ENCODE measurements at places on chromosomes 7 and 10. TPM values are rescaled to one million over a fixed set of nuclear protein-coding genes. Genes with fewer than 3 reads are reported as not detected.

DNA sequence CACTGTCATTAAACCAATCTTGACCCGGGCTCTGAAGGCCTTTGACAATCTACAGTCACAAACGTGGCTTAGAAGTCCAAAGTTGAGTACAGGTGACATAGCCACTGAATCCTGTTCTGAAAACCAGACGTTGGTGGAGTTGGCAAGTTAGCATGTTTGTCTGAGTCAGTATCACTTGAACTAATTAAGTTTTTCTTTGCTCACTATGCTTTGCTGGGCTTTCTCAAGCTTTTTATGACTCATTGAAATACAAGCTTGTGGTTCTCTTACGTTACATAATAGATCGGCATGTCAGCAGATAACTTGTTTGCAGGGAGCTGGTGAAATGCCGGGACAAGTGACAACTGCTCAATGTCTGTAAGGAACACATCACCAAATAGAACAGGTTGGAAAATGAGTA lies 53.8 kb downstream of the ARL5B start:
- no peak for DNase-seq
- no peak overlapping the region for H3K27ac ChIP-seq
- no peaks in the 10 kb centered on the region for H3K36me3 ChIP-seq
- H3K4me1 ChIP-seq = no peaks in the 10 kb centered on the region
- H3K4me3 ChIP-seq = no peak overlapping the region

GRCh38 chr10:79185796-79186374 lies 117.1 kb downstream of the ZMIZ1 start:
- H3K4me1 ChIP-seq = peaks cover 5% of the 10 kb centered on the region
- H3K27ac ChIP-seq = no peak overlapping the region
- H3K27me3 ChIP-seq = no peaks in the 10 kb centered on the region
- no peaks in the 10 kb centered on the region for H3K36me3 ChIP-seq
- DNase-seq = no peak
- H3K4me3 ChIP-seq = no peak overlapping the region

- H3K36me3 ChIP-seq = no peaks in the 10 kb centered on the region
- H3K27me3 ChIP-seq = peaks cover 3% of the 10 kb centered on the region
- DNase-seq = no peak
Measured at GRCh38 chr10:48599830-48600134, 5.1 kb downstream of the ARHGAP22 start.

- H3K4me1 ChIP-seq = no peaks in the 10 kb centered on the region
- DNase-seq = no peak
- H3K36me3 ChIP-seq = no peaks in the 10 kb centered on the region
- no peak overlapping the region for H3K4me3 ChIP-seq
Measured at GRCh38 chr10:105993609-105994008, 1170.9 kb downstream of the SORCS1 start.

GRCh38 chr10:106931159-106931852 lies 233.2 kb downstream of the SORCS1 start:
- no peak for DNase-seq
- H3K4me1 ChIP-seq = no peaks in the 10 kb centered on the region
- H3K27me3 ChIP-seq = no peaks in the 10 kb centered on the region

DNA sequence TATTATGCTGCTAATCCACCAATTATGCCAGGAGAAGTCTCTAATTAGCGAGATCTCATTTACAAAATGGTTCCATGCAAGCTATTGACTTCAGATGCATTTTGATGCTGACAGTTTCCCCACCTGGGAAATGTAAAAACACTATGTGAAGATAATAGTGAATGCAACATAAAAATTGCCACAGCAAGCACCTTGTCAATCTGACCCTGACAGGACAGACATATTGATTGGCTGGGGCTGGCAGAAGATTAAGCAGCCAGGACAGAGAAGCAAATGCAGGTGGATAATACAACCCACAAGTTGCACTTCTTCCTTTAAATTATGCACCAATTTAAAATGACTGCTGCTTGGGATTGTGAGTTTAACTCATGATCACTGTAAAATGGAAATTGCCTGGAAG lies 642.8 kb upstream of the POT1 start:
- no peaks in the 10 kb centered on the region for H3K27me3 ChIP-seq
- no peak for DNase-seq
- no peaks in the 10 kb centered on the region for H3K36me3 ChIP-seq
- H3K4me3 ChIP-seq = no peak overlapping the region
- H3K27ac ChIP-seq = no peak overlapping the region
- H3K4me1 ChIP-seq = no peaks in the 10 kb centered on the region

- no peaks in the 10 kb centered on the region for H3K4me1 ChIP-seq
- no peak overlapping the region for H3K4me3 ChIP-seq
- no peaks in the 10 kb centered on the region for H3K27me3 ChIP-seq
Measured at GRCh38 chr7:91776171-91776570, 104.3 kb downstream of the MTERF1 start.

DNA sequence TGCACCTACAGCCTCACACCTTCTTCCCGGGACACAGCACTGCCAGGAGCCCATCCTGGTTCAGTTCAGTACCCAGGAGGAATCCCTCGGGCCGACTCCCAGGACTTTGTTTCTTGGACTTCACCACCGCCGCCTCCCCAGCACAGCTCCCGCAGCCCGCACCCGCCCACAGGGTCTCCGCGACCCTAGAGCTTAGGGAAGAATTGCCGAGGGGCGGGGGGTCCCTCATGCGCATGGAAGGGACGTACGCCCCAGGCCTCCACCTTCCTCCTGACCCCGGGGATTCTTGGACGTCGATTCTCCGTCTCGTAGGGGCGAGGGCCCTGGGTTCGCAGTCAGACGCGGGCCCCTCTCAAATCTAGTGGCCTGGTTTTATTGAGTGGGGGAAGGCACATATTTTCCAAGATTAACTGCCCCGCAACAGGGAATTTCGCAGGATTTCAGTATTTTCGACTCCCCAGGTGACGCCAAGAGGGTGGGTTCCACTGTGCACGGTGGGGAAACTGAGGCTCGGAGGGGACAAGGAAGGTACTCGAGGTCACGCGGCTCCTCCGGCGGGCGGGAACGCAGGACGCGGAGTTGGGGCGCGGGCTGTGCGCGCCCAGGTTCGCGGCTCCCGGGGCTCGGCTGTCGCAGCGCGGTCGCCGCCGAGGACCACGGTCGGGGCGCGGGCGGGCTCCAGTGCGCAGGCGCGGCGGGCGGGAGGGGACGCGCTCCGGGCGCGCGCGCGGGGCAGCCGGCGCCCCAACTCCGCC lies at the start of gene ADCY1:
Gene ADCY1 (plus strand): TSS at position 708 of the 755 bp plus-strand sequence. CDS start 176 bp downstream, outside the sequence.
- peak within 1 kb of the TSS; percentile 71 for H3K4me3 ChIP-seq
- H3K27ac ChIP-seq = no peak within 1 kb of the TSS
- peaks cover 25% of the 10 kb centered on the region for H3K27me3 ChIP-seq
- peaks cover 2% of the 10 kb centered on the region for H3K4me1 ChIP-seq

DNA sequence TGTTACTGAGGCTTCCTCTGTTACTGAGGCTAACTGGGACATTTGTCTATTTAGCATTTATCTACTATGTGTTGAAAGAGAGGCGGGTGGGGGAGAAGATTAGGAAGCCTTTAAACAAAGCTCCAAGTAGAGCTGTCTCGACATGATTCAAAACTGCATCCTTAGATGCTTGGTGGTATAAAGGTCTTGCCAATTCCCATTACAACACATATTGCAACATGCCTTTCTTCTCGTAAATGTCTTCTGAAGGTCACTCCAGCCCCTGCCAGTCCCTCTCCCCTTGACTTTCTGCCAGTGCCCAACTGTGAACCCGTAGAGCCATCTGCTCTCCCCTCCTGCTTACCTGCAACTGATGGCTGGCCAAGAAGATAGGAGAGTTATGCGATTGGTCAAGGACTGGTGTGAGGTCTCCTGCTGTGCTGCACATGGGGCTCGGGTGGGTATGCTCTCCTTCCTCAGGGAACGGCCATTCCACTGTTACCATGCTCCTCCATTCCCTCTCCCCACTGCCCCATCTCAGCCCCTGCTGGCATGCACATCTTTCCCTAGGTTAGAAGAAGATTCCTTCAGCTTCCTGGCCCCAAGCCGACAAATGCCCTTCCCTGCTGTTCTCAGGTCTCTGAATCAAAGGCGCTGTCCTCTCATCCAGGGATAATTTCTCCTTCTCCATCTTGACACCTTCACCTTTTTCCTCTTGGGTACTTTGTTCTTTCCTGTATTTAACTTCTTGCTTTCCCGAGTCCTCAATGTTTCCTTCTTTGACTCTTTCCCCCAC lies 43.6 kb upstream of the ZNF32 start:
- no peaks in the 10 kb centered on the region for H3K4me1 ChIP-seq
- no peaks in the 10 kb centered on the region for H3K36me3 ChIP-seq
- DNase-seq = no peak
- peaks cover 7% of the 10 kb centered on the region for H3K27me3 ChIP-seq
- H3K4me3 ChIP-seq = no peak overlapping the region

CYP26C1 gene
- 0.42 TPM for total RNA-seq

GRCh38 chr10:109968953-109969759 lies 38.6 kb upstream of the ADD3 start:
- H3K4me1 ChIP-seq = peaks cover 8% of the 10 kb centered on the region
- no peak overlapping the region for H3K4me3 ChIP-seq
- no peak for DNase-seq
- no peak overlapping the region for H3K27ac ChIP-seq

GRCh38 chr10:43219848-43220247 lies 47.0 kb downstream of the RASGEF1A start:
- H3K4me1 ChIP-seq = no peaks in the 10 kb centered on the region
- H3K27ac ChIP-seq = no peak overlapping the region
- H3K36me3 ChIP-seq = no peaks in the 10 kb centered on the region
- H3K27me3 ChIP-seq = no peaks in the 10 kb centered on the region
- no peak for DNase-seq
- no peak overlapping the region for H3K4me3 ChIP-seq

DNA sequence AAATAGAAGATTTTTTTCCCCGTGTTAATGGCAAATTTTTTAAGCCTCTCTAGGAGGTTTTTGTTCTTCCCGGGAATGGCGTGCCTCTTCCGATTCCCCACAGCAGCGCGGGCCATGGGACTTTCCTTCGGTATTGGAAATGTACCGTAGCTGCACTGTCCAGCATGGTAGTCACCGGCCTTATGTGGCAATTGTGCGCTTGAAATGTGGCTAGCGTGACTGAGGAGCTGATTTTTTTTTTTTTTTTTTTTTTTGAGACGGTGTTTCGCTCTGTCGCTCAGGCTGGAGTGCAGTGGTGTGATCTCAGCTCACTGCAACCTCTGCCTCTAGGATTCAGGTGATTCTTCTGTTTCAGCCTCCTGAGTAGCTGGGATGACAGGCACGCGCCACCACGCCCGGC lies 938 bp upstream of the TCTN3 start:
- H3K4me3 ChIP-seq = no peak overlapping the region
- H3K27ac ChIP-seq = no peak overlapping the region
- no peaks in the 10 kb centered on the region for H3K4me1 ChIP-seq
- no peaks in the 10 kb centered on the region for H3K27me3 ChIP-seq
- DNase-seq = no peak

DLX5 gene
- 0.22 TPM for total RNA-seq

DNA sequence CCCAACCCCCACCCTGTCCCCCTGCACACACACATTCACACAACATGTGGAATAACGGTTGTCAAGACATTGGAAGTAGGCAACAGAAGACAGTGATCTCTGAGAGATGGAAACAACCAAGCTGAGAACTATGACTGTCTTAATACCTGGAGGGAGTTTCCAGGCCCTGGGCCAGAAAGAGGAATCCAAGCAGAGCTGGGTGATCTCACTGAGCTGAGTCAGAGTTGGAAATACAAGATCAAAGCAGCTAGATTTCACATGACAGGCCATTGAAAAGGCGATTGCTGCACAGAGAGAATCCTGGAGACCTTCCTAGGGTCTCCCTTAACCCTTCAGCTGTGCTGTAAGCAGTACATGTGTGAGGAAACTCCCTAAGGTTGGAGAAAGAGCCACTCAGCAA lies 165.8 kb upstream of the PRSS1 start:
- H3K4me1 ChIP-seq = peaks cover 5% of the 10 kb centered on the region
- H3K36me3 ChIP-seq = no peaks in the 10 kb centered on the region
- H3K27me3 ChIP-seq = no peaks in the 10 kb centered on the region
- H3K27ac ChIP-seq = no peak overlapping the region
- H3K4me3 ChIP-seq = no peak overlapping the region

GRCh38 chr10:13787015-13787421 lies 200.3 kb downstream of the PRPF18 start:
- H3K27me3 ChIP-seq = no peaks in the 10 kb centered on the region
- H3K27ac ChIP-seq = no peak overlapping the region
- no peaks in the 10 kb centered on the region for H3K36me3 ChIP-seq

GRCh38 chr7:4775250-4775847 lies at the start of gene AP5Z1:
Gene AP5Z1, plus strand, starts transcription at chr7:4775623. Its CDS starts 93 bp downstream, at chr7:4775716.
- H3K27me3 ChIP-seq = no peaks in the 10 kb centered on the region
- H3K27ac ChIP-seq = no peak within 1 kb of the TSS
- H3K4me1 ChIP-seq = no peaks in the 10 kb centered on the region
- DNase-seq = peak; percentile 96

EN2 gene
- 0.15 TPM for total RNA-seq

- DNase-seq = no peak
- no peaks in the 10 kb centered on the region for H3K4me1 ChIP-seq
- H3K36me3 ChIP-seq = no peaks in the 10 kb centered on the region
- no peak overlapping the region for H3K27ac ChIP-seq
- no peaks in the 10 kb centered on the region for H3K27me3 ChIP-seq
- no peak overlapping the region for H3K4me3 ChIP-seq
Measured at GRCh38 chr10:111821871-111822270, 361.7 kb downstream of the GPAM start.

TAF3 gene
- total RNA-seq = 10.1 TPM

- DNase-seq = no peak
- H3K4me3 ChIP-seq = no peak overlapping the region
- no peaks in the 10 kb centered on the region for H3K27me3 ChIP-seq
- H3K4me1 ChIP-seq = no peaks in the 10 kb centered on the region
- no peak overlapping the region for H3K27ac ChIP-seq
Measured at GRCh38 chr10:47035171-47035818, 124.1 kb downstream of the PTPN20 start.

- H3K27ac ChIP-seq = no peak overlapping the region
- H3K4me1 ChIP-seq = no peaks in the 10 kb centered on the region
- H3K27me3 ChIP-seq = no peaks in the 10 kb centered on the region
Measured at GRCh38 chr7:45663167-45663921, 89.2 kb downstream of the ADCY1 start.

- peak overlapping the region; percentile 100 for H3K4me3 ChIP-seq
- DNase-seq = no peak
- H3K27ac ChIP-seq = no peak overlapping the region
- peaks cover 15% of the 10 kb centered on the region for H3K36me3 ChIP-seq
- no peaks in the 10 kb centered on the region for H3K27me3 ChIP-seq
- no peaks in the 10 kb centered on the region for H3K4me1 ChIP-seq
Measured at GRCh38 chr7:42932811-42933591, 825 bp downstream of the MRPL32 start.

DNA sequence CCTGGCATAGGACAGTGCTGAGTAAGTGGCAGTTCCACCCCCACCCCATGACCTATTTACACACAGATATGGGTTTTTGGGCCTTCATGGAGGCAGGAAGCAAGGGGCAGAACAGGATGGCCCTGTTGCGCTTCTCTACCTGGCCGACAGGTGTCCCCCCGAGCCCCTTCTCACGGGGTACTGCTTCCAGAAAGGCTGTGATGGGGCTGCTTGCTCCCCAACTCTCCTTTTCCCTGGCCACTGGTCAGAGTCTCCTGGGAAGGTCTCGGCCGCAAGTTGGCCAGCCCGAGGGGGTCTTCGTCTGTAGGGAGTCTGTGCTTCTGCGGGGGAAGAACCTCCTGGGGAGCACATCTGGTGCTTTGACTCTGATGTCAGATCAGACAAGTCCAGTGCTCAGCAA lies 139.8 kb upstream of the TNS3 start:
- no peak overlapping the region for H3K27ac ChIP-seq
- DNase-seq = peak; percentile 60
- H3K4me1 ChIP-seq = peaks cover 6% of the 10 kb centered on the region
- H3K4me3 ChIP-seq = no peak overlapping the region
- no peaks in the 10 kb centered on the region for H3K27me3 ChIP-seq

All from H9 (cell line).